CD4-positive, alpha-beta T cell (primary cell): ENCODE measurements at places on chromosomes 5 and 9.
A peak's percentile ranks its signal among the peaks of the same experiment; 100 is the strongest.

- no peak for DNase-seq
These were observed 46.3 kb upstream of the TBC1D9B start for GRCh38 chr5:179953987-179954386.

DNA sequence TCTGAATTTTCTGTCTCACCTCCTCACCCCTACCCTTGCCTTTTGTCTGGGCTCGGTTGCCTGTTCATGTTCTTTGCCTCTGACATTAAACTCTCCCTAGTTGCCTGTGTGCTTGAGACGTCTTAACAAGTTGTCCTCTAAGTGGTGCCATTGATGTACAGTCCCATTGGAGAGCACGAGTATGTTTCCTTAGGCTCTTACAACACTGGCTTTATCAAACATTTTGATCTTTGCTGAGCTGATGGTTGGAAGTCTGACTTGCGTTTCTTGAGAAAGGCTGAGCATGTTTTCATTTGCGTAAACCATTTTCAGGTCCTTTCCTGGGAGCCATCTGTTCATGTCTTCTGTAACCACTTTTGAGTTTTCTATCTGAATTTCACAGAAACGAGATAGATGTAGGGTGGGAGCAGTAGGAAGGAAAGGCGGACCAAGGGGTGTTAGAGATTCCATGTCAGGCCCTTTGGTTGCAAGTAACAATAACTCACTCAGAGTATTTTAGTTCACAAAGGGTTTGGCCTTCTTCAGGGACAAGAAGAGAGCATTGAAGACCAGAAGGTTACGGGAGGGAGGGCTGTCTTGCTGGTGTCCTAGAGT, 35.4 kb downstream of the OTULIN start:
- no peak for DNase-seq

GRCh38 chr5:82162573-82162972, 115.6 kb downstream of the RPS23 start:
- DNase-seq = no peak

DNA sequence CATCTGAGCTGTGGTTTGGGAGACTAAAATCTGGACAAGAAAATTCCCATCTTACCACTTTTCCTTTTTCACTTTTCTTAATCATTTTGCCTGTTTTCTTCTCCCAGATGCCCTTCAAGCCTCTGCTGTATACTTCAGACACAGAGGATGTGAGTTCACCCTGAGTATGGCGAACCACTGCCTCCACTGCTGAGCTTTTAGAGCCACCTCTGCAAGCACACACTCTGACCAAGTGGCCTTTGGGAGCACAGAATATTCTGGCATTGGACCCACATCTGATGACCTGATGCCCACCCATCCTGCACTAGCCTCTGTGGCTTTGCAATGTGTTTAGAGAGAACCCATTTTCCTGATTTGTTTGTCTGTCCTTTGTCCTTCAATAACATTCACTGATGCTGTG, 32.5 kb downstream of the TERT start:
- no peak for DNase-seq

GRCh38 chr9:35729700-35730485, 2.1 kb downstream of the TLN1 start:
- DNase-seq = no peak

GRCh38 chr9:76643399-76644117, 120.7 kb upstream of the PCA3 start:
- DNase-seq = no peak

GRCh38 chr9:35519692-35520363, 29.9 kb downstream of the RUSC2 start:
- DNase-seq = no peak

DNA sequence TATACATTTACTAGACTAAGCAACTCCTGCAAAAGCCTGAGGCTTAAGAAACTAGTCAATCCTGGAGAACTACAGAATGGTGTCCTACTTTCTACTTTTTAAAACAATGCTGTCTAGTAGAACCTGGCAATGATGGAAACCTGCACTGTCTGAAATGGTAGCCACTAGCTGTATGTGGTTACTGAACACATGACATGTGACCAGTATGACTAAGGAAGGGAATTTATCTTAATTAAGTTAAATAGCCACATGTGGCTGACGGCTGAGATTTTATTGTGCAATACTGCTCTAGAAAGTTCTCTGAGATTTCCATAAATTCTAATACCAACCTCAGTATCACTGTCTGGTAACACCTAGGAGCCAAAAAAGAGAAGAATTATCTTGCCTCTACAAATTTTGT, 44.9 kb upstream of the RAPGEF6 start:
- no peak for DNase-seq

- no peak for DNase-seq
These were observed 439.0 kb upstream of the MPDZ start for GRCh38 chr9:13718539-13718938.

- no peak for DNase-seq
These were observed 204.7 kb upstream of the WWC1 start for GRCh38 chr5:168086746-168087145.

DNA sequence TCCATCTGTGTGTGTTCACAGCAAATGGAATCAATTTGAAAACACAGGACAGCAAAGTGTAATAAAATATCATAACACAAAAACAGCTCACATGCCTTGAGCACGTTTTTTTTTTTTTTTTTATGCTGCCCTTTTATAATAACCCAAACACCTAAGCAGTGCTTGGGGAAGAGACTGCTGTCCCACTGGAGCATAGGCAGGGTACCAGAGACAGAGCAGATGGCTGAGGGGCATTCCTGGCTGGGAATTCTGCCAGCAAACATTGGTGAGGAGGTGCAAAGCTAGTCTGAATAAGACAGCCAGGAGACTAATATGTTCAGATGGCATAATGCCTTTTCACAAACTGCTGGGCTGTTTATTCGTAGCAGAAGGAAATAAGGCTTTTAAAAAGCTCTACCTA, 58.1 kb upstream of the SV2C start:
- DNase-seq = no peak

GRCh38 chr9:17535176-17535575, 43.7 kb upstream of the SH3GL2 start:
- DNase-seq = no peak

DNA sequence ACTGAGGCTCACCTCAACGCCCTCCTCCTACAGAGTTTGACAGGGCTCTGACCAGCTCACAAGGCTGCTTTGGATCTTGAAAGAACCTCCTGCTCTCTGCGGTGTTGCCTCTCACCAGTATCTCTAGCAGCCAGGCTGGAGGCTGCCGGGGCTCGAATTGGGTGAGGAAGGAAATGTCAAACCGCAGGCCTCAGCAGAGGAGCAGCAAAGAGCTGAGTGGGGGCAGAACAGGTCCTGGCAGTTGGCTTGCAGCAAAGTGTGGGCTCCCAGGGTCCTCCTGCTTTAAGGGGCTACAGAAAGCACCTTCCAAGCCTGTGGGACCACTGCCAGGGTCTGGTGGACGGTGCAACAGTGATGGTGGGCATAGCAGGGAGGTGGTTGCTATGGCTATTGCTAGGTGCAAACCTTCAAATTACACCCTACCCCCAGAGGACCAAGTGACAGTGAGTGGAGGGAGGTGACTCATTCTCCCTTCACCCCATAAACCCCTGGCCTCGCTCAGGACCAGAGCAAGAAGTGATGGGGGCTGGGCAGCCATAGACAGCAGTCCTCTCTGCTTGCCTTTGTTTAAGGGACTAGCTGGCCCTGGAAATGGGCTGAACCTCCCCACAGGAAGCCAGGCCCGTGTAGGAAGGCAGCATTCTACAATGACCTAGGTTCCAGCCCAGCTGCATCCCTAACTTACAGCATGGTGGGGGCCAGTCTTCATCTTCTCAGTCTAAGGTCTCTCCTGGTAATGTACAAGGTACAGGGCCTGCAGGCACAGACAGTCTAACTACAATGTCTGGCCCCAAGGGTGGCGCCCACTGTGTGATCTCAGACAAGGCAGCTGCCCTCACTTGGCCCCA, 18.7 kb downstream of the LCP2 start:
- peak; percentile 85 for DNase-seq

GRCh38 chr9:86637515-86637914, 283.3 kb upstream of the TUT7 start:
- no peak for DNase-seq

DNA sequence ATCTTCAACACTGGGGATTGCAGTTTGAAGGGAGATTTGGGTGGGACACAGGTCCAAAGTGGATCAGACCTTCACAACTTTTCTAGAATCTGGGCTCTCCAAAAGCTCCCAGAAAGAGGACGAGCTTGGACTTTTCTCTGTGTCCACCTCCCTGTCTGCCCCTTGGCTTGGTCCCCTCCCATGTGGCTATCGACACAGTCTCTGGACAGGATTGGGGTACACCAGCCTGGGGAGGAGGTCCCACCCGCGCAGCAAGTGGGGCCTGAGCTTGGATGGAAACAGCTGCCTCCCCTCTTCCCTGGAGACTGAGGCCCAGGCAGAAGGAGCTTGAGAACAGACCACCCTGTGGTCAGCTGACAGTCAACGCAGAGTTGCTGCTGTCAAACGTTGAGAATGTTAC, 84.6 kb upstream of the FCN1 start:
- DNase-seq = no peak

DNA sequence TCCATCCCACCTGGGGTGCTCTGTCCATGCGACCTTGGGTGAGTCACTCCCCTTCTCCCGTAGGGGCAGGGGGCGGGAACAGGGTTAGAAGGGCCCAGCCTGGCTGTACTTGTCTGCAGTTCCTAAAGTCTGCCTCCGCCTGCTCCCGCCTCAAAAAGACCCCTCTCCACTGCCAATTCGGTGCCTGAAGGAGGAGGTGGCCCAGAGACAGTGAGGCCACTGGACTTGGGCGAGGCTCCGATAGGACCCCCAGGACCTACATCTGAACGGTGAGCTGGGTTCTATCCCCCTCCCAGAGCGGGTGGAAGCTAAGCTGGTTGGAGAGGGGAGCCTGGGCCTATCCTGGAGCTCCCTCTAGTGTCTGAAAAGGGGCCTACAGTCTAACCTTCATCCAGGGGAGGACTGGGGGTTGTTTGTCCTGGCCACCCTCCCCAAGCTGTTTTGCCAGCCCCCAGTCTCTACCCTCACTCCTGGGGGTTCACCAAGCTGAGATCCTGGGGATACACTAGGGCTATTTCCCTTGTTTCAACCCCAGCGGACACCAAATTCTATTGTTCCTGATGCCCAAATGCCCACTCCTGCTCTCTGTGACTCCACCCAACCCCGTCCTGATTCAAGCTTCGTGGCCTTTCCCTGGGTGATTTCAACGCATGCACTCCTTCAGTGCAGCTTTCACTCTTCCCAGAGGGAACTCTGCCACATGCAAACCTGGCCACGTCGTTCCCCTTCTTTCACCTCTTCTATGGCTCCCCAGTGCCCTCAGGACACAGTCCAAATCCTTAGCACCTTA, 6.1 kb upstream of the CRB2 start:
- DNase-seq = peak; percentile 54

- DNase-seq = no peak
These were observed 12.2 kb upstream of the GPX3 start for GRCh38 chr5:151008210-151008491.

DNA sequence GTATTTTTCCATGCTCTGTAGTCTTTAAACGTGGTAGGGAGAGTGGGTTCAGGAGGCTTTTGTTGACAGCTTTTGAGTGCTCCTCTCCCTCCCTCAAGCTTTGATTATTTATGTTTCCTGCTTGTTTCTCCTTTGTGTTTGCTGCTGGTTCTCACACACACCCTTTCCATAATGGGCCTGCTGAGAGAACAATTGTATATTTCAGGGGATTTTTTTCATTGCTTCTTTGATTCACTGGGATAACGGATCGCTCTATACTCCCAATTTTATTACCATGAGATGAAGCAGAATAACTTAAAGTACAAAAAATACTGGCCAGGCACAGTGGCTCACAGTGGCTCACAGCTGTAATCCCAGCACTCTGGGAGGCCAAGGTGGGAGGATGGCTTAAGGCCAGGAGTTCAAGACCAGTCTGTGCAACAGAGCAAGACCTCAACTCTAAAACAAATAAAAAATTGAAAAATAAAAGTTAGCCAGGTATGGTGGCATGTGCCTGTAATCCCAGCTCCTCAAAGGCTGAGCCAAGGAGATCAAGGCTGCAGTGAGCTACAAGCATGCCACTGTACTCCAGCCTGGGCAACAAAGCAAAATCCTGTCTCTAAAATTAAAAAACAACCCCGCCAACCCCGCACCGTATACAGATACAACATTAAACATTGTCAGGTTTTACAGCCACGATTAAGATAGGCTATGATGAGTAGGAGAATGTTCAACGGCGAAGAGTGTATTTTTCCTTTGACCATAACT, 66.9 kb downstream of the USP20 start:
- no peak for DNase-seq

- no peak for DNase-seq
These were observed 82.5 kb upstream of the LMNB1 start for GRCh38 chr5:126694403-126694802.

DNA sequence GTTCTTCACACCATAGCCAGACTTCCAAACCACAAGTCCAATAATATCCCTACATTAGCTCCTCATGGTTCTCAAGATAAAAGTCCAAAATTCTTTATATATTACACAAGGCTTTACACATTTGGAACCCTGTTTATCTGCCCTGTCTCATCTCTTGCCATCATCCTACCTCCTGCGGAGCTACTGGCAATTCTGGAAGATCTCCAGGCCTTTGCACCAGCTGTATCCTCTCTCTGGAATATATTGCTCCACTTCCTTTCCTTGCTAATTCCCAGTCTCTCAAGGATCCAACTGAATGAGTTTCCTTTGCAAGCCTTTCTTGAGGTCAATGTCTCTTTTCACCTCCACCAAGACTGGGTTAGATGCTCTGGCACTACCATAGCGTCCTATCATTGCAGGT, 41.3 kb upstream of the MIER3 start:
- DNase-seq = no peak

GRCh38 chr5:1803192-1803591, 2.0 kb downstream of the NDUFS6 start:
- no peak for DNase-seq

DNA sequence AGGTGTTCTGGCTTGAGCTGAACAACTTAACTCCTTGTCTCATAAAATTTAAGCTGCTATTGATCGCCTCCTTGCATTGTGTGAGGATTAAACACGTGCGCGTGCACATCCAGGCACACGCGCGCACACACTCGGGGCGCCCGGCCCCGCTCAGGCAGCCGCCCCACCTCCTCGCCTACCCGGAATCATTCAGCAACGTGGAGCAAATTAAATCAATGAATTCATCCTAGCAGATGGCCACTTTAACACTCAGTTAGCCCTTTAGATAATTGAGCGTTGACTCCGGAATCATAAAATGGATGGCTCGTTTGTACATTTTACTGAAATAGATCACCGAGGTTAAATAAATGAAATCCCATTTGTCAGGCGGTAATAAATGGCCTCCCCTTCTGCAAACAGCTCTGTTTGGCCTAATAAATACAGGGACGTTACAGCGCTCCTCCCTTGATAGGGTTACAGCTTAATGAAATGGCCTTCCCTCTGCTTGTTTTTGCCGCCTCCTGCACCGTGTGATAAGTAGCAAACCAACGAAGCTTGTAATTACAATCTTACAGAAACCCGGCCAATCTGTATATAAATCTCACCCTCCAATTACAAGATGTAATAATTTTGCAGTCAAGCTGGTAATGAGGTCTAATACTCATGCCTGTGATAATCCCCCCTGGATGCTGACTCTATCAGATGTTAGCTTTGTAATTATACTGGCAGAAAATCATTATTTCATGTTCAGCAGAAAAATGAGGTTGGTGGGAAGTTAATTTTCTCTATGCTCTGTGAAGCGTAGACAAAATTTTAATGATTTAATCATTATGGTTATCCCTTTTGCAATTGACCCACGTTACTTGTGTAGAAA, 229.7 kb upstream of the IRX4 start:
- no peak for DNase-seq
